ENCODE measurements at places on chromosomes 5 and 9.
A peak's percentile ranks its signal among the peaks of the same experiment; 100 is the strongest.

- DNase-seq: no peak
Measured at GRCh38 chr9:20984506-20984905, 46.9 kb downstream of the HACD4 start.

DNA sequence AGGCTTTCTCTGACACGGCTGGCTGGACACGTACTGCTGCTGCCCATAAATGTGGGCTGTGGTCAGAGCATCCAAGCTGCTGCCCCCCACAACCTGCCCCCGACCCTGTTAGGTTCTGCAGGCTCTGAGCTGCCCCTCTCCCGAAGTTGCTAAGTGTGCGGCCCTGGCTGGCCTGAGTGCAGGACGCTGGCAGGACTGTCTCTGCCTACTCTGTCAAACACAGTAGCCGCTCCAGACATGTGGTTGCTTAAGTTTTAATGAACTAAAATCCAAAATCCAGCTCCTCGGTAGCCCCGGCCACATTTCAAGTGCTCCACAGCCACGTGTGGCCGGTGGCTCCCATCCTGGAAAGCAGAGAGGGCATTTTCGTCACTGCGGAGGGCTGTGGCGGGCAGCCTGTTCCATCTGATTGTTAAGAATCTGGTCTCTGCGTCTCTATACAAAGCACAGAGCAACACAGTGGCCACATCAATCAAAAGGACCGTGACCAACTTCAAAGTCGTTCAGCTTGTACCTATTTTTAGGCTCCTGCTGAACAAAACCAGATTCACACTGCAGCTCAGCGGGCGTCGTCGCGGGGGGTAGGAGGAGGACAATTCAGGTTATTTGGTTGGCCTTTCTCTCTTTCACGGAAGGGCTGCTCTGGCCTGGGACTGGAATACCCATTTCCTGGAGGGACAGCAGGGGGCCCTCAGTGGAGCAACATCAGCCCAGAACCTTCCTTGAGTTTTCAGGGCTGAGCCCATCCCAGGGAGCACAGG lies 68.9 kb downstream of the PTCH1 start:
- no peak for DNase-seq

- peak; percentile 50 for DNase-seq
Measured at GRCh38 chr9:136283291-136284235, 20.3 kb downstream of the CCDC187 start.

GRCh38 chr5:150640311-150641005 lies at the start of gene SYNPO:
Gene SYNPO, plus strand, starts transcription at chr5:150640660. Its CDS starts 7,616 bp downstream, at chr5:150648276.
- DNase-seq: peak; percentile 92

DNA sequence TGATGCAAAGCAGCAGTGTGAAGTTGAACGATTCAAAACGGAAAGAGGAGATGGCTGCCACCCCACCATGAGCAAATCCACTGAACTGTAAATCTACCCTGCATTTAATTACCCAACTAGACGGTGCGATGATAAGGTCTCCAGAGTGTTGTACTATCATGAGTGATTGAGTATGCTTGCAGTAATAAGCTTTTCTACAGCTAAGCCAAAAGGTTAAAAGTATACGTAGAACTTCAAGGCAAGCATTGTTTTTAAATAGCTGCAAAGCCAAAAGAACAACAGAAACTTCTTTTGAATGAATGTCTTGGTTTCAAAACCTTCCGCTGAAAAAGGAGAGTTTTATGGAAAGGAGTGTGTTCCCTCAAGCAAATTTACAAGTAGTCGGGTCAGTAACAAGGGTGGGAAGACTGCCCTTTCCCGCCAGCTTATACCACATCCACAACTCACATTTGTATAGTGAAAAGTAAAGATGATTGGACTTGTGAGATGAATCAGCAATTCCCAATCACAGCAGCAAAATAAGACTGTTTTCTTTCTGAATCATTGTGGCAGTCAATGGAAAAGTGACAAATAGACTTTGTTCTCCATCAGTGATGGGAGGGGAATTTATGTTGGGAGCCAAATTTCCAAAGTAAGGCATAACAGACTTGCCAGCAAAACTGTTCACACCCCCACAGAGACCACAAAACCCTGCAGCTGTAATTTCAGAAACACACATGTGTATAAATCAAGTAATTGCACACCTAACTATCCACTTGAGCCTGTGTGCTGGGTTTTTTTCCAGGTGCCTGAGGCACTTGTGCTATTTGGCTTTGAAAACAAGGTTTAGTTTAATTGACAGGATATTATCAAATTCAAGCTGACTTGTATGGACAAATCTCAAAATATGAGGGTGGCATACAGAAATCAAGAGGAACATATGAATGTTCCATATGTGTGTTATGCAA lies 407.7 kb upstream of the GRAMD2B start:
- DNase-seq: no peak

DNA sequence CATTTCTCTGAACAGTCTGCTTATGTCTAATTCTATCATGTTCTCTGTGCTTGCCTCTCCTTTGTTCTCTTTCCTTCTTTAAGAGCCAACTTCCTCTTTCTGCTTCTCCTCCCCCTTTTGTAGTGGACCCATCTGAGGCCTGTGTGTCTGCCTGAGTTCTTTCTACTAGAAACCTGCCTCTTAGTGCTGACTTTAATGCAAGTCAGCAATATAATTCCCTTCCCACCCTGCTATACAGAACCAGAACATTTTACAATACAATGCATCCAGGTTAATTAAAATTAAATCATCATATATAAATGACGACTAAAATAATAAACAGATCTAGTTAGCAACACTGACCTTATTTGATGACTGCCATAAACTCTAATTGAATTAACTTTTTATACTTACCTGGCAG lies 82.6 kb upstream of the GAS1 start:
- no peak for DNase-seq

DNA sequence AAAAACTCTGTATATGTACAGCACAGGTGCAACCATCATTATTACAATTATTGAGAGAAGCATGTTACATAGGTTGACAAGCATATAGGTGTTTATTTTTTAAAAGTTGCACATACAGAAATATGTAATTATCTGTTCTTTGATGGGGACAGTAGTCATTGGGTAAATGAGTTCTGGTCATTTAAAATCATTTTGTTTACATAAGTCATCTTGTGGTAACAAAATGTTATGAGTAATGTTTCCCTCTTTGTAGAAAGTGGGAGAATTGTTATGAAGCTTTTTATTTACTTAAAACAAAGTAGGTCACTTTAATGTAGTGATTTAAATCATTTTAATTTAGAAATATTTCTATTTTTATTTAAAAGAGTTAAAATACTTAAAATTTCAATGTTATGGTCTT lies 33.8 kb upstream of the FBXL17 start:
- DNase-seq: no peak

GRCh38 chr5:125293223-125293622 lies 546.8 kb upstream of the ZNF608 start:
- no peak for DNase-seq

- no peak for DNase-seq
Measured at GRCh38 chr5:115317320-115317719, 20.9 kb upstream of the CCDC112 start.

DNA sequence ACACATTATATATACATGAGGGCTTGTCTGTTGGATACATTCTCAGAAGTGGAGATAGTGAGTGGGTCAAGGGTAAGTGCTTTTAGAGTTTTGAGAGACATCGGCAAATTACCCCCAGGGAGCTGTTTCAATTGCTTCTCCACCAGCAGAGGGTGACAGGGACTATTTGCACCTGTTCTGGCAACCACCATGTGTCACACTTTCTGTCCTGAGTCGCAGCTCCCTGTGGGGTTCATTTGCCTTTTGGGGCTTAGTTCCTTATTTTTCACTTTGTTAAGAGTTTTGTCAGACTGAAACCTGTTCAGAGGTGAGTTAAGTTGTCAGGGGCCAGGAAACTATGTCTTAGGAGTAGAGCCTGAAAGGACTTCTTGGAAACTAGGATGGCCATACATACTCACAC lies 20.1 kb upstream of the SLC36A1 start:
- no peak for DNase-seq

DNA sequence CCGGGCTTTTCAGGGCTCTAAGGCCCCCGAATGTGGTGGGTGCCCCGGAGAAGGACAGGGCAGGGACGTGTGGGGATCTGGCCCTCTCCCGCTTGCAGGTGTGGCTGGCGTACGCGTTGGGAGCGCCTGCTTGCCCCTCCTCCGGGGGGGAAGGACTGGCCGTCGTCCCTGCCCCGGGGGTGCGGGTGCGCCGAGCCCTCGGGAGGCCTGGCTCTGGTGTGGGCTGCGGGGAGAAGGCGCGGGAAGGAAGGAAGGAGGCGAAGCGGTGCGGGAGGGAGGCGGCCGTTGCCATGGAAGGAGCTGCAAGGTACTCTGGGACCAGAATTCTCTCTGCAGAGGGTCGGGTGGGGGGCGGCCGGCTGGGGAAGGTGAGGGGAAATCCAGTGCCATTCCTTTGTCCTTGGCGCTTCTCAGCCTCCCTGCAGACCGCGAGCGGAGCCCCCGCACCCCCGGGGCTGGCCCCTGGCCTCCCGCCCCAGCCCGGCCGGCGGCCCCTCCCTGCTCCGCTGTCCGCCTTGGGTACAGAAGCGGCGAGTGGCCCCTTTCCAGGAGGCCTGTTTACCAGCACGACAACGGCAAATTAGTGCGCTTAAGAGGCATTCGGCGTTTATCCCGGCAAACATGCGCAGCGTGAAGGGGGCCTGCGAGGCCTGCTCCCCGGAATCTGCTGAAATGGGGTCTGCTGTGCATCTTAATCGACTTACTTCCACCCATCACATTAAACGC lies 67.1 kb upstream of the UNC5A start:
- no peak for DNase-seq

- DNase-seq: no peak
Measured at GRCh38 chr5:173774271-173774761, 113.8 kb upstream of the CPEB4 start.

- peak; percentile 12 for DNase-seq
Measured at GRCh38 chr5:118007262-118007661, 981.1 kb downstream of the DTWD2 start.

GRCh38 chr9:76650692-76651091 lies 113.5 kb upstream of the PCA3 start:
- DNase-seq: no peak

DNA sequence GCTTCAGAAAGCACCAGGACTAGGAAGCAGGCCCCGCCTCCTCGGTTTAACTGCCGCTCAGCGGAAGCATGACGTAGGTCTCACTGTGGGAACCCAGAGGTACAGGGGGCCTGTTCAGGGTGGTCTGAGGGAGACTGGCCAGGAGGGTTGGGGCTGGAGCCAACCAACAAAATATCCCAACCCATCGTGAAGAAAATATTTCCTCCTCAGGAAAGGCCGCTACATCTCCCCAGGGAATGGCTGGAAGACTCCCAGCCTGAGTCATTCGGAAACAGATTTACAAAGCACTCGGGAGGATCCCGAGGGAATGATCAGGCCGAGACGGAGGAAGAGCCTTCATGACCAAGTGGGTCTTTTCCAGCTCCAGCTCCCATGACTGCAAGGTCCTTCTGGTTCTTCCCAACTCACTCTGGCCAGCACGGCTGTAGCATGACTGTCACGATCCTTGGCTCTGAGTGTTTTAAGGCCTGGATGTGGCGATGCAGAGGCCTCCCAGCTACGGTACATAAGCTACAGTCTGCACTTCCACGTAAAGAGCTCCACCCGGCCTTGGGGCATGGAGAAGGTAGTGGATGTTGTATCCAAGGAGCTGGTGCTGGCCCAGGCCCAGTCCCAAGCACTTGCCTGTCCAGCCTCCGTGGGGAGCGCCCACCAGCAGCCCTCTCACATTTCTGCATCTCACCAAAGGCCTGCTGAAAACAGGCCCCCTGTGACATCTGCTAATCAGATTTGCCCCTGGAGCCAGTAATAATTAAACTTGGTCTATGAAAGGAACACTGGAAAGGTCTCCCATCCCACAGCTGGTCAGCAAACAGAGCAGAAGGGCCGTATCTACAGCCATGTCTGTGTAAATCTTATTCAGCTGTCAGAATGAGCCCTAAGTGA lies 100.6 kb downstream of the LHFPL2 start:
- peak; percentile 56 for DNase-seq

GRCh38 chr5:84862132-84862531 lies 477.5 kb upstream of the EDIL3 start:
- no peak for DNase-seq

DNA sequence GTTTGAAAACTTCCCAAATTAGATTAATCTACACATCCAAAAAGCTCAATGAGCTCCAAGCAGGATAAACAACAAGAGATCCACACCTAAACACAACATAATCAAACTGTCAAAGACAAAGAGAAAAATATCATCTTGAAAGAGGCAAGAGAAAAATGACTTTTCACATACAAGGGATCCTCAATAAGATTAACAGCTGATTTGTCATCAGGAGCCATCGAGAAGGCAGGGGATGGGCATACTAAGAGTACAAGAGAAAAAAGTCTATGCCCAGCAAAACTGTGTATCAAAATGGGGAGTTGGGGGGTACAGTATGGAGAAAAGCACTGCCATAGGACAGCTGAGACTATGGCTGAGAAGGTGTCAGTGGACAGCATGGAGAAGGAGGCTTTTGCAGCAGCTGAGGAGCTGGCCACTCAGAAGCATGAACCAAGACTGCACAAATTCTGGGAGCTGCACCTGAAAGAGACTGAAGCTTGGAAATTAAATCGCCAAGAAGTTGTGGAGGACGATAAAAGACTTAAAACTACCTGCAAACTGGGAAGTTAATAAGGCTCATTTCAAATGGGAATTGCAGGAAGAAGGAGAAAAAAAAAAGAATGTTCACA lies 20.9 kb downstream of the DNAJB5 start:
- DNase-seq: no peak

- DNase-seq: no peak
Measured at GRCh38 chr5:102312586-102313370, 16.7 kb upstream of the SLCO4C1 start.

- peak; percentile 12 for DNase-seq
Measured at GRCh38 chr9:26723486-26723885, 169.1 kb downstream of the CAAP1 start.

GRCh38 chr5:167987490-167988280 lies 303.8 kb upstream of the WWC1 start:
- no peak for DNase-seq

Measured in HFFc6 (cell line).